ENCODE measurements at places on chromosomes 3 and 15.
A peak's percentile ranks its signal among the peaks of the same experiment; 100 is the strongest.

DNA sequence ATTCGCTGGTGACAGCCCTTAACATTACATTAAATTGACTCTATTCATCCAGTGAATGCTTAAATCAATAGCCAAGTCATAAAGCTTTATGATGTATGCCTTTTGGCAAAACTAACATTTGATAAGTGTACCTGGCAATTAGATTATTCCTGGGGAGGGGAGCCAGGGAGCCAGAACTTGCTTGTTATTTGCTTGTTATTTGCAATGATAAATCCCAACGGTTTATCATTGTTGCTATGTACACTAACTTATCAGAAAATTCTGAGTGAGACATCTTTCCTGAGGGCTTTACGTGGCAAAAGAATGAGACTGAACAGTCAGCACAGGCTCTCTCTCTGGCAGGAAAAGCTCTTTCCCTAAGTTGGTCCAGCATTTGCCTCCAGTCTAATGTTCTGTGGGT lies 35.8 kb upstream of the FBN1 start:
- DNase-seq: no peak

- no peak for DNase-seq
These were observed 8.7 kb upstream of the PLCL2 start for GRCh38 chr3:16875876-16876550.

GRCh38 chr3:16570113-16570512 lies 35.1 kb downstream of the DAZL start:
- DNase-seq: no peak

GRCh38 chr3:13866041-13866965 lies 13.6 kb downstream of the WNT7A start:
- DNase-seq: no peak

- no peak for DNase-seq
These were observed 4.9 kb upstream of the PCYT1A start for GRCh38 chr3:196292286-196292923.

DNA sequence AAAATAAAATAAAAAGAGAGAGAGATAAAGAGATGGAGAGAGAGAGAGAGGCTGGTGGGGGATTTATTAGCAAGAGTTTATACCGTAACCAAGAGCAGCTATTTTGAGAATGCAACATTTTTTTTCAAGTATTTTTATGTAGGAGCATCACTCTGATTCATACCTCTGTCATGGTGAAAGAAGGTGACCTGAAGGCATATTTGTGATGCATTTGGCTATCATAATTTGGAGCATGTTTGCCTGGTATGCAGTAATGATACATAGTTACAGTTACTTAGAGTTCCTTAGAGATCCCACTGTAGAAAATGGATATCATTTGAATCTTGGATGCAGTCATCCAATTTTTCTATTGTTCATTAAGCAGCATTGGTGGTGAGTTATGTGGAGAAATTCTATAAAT lies 1472.4 kb downstream of the SI start:
- no peak for DNase-seq

GRCh38 chr3:16668776-16669545 lies 63.7 kb upstream of the DAZL start:
- DNase-seq: no peak

- DNase-seq: peak; percentile 36
These were observed 783.7 kb downstream of the AGBL1 start for GRCh38 chr15:86863226-86863915.

- peak; percentile 68 for DNase-seq
These were observed 87.7 kb downstream of the LSM3 start for GRCh38 chr3:14266361-14266760.

DNA sequence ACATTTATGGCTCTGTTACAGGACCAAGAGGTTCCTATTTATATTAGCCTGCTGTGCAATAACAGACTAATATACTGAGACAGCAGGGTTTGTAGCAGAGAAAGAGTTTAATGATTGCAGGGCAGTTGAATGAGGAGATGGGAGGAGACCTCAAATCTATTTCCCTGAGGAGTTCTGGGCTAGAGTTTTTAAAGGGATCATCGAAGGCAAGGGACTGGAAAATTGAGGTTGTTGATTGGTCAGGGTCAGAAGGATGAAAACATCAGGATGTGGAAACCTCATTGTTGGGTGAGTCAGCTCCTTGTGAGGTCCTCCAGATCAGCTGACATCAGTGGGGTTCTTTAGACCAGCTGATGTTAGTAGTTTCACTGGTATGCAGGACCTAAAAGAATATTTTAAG lies 60.6 kb upstream of the GOLGA8B start:
- peak; percentile 71 for DNase-seq

DNA sequence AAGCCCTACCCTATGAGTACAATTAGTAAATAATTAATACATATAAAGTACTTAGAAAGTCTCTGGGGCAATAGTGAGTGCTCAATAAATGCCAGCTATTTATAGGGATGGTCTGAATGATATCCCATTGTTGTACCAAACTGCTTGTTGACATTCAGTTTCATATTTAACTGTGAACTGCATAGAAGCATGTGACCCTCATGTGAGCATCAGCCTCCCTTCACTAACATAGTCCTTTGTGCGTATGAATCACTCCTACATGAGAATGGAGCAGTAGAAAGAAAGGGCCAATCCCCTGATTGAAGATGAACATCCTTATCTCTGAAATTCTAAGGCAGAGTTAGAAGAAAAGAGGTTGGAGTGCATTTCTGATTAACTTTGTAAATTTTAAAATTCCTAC lies 68.7 kb upstream of the ATP10A start:
- no peak for DNase-seq

GRCh38 chr3:191380001-191380400 lies 49.7 kb upstream of the UTS2B start:
- no peak for DNase-seq

GRCh38 chr15:40333922-40334492 lies 6.7 kb downstream of the CCDC9B start:
- no peak for DNase-seq
